Amniotic epithelial cell (primary cell): ENCODE measurements at places on chromosomes 2 and 18.

DNA sequence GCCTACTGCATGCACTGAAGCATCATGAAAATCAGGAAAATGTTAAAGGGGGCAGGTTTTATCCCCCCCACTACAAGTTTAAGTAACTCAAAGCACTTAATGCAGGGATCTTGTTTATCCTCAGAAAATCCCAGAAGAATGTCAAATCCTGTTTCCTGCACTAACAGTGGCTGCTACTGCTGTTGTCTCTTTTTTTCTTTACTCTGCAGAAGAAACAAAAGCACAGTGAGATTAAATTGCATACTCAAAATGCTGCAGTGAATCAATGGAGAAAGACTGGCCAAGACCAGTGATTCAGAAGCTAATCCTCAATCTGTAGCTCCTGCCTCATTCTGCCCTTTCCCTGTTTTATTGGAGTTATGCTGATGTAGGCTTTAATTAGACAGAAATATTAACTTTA, 332.3 kb upstream of the FIGN start:
- no peak for DNase-seq

GRCh38 chr2:62101886-62102285, 94.0 kb upstream of the B3GNT2 start:
- DNase-seq: no peak

DNA sequence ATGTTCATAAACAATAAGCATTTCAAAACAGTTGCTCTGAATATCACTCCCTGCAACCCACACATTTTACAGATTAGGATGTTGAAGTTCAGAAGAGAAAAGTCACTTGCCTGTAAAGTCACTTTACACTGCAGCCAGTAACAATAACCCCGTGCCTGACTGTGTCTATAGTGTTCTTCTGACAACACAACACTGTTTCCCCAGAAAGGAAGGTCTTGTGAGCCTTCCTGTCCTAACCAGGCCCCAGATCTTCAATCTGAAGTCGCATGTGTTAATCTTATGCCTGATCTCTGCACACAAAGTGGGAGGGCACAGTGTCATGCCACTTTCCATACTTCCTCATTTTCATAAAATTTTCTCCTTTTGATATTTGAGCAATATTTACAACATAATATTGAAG, 120.2 kb downstream of the FEZ2 start:
- DNase-seq: peak; percentile 46

- no peak for DNase-seq
Observed at GRCh38 chr2:104606056-104606455, 247.9 kb upstream of the POU3F3 start.

DNA sequence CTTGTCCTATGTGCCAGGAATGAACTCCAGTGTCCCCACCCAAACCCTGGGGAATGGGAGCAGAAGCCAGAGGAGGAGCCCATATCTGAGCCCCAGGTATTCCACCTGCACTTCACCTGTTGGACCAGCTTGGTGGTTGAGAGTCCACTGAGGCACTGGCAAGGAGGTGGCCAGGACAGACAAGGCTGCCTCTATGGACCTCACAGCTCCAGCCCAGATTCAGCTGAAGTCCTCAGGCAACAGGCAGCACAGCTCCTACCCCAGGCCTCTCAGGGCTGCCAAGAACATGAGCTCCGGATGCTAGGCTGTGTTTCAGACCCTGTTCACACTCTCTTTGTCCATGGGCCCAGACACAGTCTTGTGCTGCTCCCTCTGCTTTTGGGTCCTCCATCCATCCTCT, 2.9 kb upstream of the IL1F10 start:
- DNase-seq: no peak

- DNase-seq: no peak
Observed at GRCh38 chr18:12458771-12459170, 51.0 kb downstream of the PRELID3A start.

GRCh38 chr2:235923859-235924674, 244.1 kb downstream of the GBX2 start:
- DNase-seq: no peak

GRCh38 chr2:171253279-171253678, 92.6 kb upstream of the TLK1 start:
- DNase-seq: no peak

DNA sequence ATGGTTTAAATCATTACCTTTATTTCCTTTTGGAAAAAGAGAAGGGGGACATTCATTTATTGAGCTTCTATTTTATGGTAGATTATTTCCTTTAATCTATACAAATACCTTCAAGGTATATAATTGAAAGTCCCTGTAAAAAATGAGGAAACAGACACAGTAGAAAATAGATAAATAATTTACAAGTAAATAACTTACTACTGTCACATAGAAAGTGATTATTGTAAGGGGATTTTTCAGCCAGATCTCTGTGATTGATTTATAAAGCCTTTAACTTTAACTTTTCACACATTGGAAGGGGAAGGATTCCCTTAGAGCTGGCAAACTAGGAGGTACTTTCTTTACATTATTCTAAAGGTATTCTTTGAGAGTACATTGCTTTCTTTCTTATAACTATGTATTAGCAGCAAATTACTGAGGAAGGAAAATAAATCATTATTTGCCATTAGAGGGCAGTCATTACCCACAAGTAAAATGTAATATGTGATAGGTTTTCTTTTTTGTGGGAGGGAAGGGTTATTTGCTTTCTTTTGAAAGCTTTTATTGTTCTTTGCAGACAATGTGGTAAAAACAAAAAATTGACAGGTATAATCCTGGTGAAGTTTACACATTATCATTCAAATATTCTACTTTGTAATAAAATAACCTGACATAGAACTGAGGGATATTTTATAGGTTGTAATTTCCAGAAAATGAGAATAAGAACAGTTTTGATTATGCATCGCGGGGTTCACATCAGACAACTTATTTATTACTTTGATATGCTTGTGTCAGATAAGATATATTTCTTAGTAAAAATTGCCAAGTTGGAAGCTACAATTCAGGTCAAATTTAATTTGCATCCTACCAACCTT, 24.8 kb upstream of the RPE start:
- peak; percentile 36 for DNase-seq

- DNase-seq: peak; percentile 79
Observed at GRCh38 chr2:10844097-10844496, 31.5 kb upstream of the PDIA6 start.

DNA sequence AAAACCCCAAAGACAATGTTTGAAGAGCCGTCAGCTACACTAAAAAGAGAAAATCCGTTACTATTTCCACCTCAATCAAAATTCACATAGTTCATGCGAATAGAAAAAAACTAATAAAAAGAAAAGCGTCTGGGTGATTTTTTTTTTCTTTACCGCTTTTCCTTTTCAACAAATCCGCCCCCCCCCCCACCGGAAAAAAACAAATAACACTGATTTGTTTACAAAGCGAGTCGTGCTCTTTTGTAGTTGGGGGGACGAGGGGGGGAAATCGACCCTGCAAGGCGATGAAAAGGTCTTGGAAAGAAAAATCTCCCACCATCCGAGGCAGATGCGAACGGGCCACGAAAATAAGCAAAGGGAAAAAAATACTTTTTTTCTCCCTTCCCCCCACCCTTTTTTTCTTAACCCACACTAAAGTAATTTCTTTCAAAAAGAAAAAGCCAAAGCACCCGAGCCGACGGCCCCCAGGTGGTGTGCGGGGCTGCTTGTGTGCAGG, 638 bp downstream of the ZNF521 start:
- no peak for DNase-seq

GRCh38 chr2:137865954-137866540, 98.2 kb upstream of the HNMT start:
- peak; percentile 48 for DNase-seq

DNA sequence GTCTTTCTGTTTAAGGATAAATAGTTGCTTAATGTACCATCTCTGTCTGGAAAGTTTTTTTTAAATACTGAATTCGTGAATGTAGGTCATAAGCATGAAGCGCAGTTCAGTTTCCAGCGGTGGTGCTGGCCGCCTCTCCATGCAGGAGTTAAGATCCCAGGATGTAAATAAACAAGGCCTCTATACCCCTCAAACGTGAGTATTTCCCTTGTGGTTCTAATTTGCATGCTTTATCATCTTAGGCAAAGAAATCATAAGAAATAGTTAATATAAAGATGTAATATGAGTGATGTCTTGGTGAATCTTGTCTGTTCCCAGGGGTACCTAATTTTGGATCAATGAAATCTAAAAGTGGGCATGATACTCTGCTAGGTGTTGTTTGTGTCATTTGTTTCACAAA, 1.5 kb downstream of the NDC80 start:
- peak; percentile 13 for DNase-seq

GRCh38 chr2:98472132-98472650, 27.5 kb downstream of the INPP4A start:
- no peak for DNase-seq

- no peak for DNase-seq
Observed at GRCh38 chr2:200742426-200742825, 69.3 kb upstream of the BZW1 start.

DNA sequence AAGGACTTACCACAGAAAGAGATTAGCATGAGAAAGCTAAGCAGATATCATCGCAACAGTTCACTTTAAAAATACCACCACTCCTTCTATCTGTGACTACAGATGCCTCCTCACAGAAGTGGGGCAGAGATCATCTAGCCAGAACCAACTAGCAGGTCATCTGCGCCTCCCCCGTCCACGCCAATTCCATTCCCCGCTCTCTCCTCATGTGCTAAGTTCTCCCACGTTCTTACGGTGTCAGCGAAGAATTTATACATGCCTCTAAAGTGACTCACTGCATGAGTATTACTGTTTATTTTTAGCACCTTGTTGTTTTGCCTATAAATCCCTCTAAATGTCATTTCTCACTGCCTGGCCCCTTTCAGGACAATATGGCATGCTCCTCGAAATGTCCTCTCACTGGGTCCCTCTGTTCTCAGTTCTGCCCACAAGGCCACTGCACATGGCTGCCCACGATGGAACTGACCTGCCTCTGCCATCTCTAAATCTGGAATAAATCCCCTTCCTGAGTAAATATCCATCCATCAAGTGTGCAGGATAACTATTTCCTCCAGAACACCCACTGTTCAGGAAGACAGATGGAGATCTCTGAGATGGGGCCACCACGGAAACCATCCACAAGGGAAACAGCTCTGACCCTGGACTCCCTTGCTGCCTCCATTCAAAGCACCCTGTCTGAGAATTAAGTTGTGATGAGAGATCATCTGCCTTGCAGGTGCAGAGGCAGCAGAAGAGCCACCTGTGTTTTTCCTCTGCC, 137.7 kb downstream of the IRS1 start:
- DNase-seq: peak; percentile 99

GRCh38 chr2:119760237-119760955, 674 bp downstream of the PTPN4 start:
- peak; percentile 11 for DNase-seq

DNA sequence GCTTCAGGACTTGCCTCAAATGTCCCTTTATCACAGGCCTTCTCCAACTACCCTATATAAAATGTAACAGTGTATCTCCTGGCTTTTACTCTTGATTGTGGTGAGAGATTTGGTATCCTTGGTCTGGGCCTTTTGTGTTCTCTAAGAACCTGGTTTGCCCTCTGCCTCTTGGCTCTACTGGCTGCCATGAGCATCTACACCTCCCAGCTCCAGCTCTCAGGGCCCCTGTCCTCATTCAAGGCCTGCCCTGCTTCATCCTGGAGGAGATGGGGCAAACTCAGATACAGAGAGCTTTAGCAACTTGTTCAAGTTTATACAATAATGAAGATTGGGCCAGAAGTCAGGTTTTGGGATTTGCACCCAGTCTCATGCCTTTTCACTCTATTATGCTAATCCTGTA, 45.0 kb downstream of the QPCT start:
- DNase-seq: no peak
